NCI-H187 (cell line): ENCODE measurements at places on chromosomes 13 and 19.
A peak's percentile ranks its signal among the peaks of the same experiment; 100 is the strongest.

GRCh38 chr19:45440873-45441654 lies 17.3 kb upstream of the ERCC1 start:
- no peak for DNase-seq

GRCh38 chr19:56084835-56085536 lies 36.1 kb downstream of the ZNF787 start:
- no peak for DNase-seq

DNA sequence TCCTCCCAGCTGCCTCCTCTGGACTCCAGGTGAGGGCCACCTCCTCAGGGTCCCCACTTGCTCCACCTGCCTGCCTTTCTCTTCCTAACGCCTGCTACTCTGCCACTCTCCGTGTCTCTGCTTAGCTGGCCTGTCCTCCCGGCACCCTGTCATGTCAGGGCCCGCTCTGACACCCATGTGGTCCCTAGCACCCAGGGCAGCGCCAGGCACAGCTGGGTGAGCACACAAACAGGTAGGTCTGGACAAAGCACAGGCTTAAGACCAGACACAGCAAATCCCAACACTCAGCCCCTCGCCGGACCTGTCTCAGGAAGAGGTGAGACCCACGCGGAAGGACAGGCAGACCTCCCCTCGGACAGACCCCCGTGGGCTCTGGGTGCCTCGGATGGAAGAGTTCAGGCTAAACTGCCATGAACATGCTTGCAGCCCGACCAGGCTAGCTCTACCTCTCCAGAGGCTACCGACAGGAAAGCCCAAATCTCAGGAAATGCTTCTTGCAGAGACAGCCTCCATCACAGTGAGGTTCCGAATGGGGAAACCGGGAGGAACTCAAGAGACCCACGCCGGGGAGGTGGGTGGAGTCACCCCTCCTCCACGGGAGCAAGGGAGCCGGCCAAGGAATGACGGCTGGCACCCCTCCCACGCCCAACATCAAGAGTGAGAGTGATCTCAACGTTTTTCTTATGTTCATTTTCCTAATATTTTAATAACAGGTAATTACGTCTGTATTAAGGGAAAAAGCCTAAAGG lies 12.5 kb downstream of the ZNF787 start:
- no peak for DNase-seq

DNA sequence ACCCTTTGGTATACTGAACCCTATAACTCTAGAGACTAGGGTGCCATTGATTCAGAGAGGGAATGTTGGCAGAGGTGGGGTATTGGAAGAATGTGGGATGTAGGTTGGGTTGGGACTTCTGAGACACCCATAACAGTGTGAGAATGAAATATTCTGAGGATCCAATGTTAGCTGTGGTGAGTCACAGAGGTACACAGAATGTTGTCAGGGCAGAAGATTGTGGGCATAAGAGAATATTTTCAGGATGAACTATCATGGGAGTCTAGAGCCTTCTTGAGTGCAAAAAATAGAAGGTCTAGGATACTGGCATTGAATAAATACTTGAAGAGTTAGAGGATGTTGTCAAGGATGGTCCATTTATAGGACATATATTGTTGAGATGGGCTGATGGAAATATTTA lies 9.0 kb downstream of the KLK13 start:
- no peak for DNase-seq

- no peak for DNase-seq
Observed at GRCh38 chr13:112764864-112765561, 75.2 kb downstream of the ATP11A start.

GRCh38 chr19:15331419-15332310 lies 674 bp downstream of the BRD4 start:
- no peak for DNase-seq

DNA sequence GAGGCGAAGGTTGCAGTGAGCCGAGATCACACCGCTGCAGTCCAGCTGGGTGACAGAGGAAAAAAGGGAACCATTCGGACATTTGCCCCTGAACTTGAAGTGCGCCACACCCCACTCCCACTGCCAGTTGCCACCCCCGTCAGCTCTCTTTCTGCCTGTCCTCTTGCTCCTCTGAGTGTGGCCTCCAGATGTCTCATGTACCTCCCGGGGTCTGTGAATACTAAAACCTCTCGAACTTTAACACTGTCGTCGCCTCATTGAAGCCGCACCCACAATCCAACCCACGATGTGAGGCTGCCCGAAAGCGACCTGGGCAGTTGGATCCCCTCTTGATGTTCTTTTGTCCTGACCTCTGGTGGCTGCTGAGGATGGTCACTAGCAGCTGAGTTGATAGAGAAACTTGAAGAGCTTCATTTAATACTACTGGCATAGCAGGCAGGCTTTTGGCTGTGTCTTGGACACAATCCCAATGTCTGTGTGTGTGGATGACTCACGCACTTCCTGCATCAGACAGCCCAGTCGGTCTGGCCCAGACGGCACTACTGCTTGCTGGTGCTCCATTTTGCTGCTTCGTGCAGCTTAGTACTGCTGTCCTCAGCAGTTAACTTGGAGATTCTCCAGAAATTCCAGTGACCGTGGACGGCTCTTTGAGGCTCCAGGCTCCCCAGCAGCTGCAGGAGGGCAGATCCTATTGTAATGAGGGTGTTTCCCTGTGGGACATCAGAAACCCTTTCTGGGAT lies 4.2 kb downstream of the FPR3 start:
- no peak for DNase-seq

- no peak for DNase-seq
Observed at GRCh38 chr13:30142486-30143211, 164.7 kb downstream of the KATNAL1 start.

- DNase-seq = no peak
Observed at GRCh38 chr13:97141564-97142005, 80.5 kb upstream of the MBNL2 start.

DNA sequence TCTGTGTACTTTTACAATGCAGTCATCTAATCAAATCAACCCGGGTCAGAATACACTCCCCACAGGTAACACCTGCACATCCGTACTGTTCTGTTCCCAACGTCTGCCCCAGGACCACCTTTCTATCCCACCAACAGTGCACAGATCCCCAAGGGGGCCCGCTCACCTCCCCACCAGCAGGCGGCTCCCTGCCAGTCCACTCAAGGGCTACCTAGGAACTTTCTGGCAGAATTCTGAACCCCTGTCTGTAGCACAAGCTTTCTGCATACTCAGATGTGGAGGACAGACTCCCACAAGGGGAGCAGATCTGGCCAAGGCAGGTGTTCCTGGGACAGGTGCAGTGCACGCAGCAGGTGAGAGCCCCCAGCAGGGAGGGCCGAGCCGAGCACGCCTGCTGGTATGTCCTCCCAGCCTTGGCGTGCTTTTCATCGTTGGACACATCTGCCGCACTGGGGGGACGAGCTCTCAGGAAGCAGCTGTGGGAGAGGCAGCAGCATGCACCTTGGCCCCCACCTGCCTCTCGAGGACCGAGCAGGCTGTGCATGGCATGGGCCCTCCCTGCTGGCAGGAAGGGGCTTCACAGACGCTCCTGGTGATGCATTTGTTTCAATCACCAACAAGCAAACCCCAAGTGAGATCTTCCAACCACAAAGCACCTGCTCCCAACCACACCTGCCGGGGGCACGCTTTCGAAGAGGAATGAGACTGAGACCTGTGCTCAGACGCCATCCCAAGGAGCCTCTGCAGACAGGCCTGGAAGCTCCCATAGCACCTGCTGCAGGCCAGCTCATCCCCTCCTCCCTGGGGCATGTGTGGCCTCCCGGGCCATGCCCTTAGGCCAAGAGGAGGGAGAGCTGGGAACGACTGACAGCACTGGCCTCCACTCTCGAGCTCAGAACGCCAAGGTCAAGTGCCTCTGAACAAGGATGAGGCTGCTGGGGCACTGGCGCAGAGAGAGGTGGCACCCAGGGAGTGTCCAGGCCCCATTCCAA lies 35.9 kb downstream of the RAB20 start:
- DNase-seq = peak; percentile 100

DNA sequence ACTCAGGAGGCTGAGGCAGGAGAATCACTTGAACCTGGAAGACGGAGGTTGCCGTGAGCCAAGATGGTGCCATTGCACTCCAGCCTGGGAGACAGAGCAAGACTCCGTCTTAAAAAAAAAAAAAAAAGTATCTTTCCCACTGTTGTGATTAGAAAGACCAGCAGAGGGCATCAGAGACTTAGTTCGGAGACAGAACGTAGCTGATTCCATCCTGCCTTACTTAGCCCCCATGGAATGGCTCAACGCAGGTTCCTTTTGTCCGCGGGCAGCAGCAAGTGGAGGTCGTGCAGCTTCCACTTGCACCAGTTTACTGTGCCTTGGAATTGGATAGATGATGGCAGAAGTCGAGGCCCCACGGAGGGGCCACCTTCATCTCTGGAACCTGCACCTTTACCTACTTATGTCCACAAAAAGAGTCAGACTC lies 8.1 kb downstream of the TIMM29 start:
- DNase-seq = no peak

- DNase-seq = peak; percentile 42
Observed at GRCh38 chr13:98451676-98452470, 125.0 kb downstream of the STK24 start.

DNA sequence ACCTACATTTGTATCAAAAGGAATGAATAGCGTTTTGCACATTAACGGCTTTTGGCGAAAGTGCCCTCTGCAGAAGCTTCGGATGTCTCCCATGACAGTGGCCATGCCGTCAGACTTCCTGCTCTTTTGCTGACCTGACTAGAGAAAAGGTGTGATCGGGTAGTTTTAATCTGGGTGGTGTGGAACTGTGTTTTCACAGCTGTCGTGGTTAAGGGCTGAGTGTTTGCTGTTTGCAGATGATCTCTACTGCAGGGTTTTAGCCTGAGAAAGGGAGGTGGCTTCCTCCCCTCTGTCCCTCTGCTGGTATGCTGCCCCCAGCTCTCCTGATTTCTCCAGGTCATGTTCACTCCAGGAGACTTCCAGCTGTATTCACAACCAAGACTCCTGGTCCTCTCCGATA lies 22.4 kb downstream of the ZNF71 start:
- DNase-seq = no peak

DNA sequence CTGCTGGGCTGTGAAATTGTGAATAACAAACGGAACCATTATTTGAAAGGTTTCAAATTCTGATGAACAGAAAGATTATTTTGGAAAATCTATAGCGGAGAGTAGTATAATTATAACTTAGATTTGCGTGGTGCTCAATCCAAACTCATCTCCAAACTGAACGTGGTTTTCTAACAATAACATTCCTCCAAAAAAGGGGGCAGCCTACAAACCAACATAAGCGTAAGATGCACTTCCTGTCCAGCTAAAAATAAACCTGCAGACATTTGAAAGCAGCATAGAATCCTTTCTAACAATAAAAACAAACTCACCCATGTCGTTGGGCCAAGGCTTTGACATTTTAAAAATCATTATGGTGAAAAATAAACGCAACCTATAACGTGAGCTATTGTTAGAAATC lies 178.4 kb downstream of the COL4A1 start:
- DNase-seq = no peak

DNA sequence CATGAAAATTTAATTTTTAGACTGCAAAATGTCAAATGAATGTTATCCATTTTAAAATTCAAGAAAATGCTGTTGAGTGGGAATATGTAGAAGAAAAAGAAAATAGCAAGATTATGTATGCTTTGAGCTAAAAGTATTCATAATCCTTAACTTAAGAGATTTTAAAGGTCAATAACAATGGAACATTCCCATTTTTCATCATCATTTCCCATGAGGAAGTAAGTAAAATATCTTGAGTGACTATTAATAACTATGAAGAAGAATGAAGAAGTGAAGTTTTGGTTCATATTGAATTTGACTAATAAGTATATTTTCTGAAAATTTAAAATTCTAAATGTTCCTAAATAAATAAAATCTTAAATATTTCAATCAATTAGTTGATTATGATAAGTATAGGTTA lies 273.4 kb downstream of the DACH1 start:
- no peak for DNase-seq

GRCh38 chr19:51882518-51882917 lies 5.2 kb downstream of the ZNF577 start:
- no peak for DNase-seq

DNA sequence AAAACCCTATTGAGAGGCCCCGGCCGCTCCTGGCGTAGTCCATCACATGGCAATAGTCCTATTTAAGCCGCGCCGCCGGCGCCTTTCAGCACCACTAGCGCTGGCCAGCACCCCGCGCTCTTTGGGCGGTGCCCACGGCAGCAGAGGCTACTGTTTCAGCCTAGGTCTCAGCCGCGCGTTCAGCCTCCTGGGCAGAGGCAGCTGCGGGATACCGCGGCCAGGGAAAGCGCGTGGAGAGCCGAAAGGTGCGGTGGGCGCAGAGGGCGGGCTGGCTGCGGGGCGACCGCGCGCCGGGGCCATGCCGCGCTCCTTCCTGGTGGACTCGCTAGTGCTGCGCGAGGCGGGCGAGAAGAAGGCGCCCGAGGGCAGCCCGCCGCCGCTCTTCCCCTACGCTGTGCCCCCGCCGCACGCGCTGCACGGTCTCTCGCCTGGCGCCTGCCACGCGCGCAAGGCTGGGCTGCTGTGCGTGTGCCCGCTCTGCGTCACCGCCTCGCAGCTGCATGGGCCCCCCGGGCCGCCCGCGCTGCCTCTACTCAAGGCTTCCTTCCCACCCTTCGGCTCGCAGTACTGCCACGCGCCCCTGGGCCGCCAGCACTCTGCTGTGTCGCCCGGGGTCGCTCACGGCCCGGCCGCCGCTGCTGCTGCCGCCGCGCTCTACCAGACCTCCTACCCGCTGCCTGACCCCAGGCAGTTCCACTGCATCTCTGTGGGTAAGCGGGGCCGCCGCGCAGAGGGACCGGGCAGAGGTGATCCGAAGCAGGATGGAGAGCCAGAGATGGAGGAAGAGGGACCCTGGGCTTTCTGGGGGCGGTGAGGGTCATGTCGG lies at the start of gene GSX1:
GSX1 (plus strand) TSS at position 91 of the 826 bp plus-strand sequence; CDS start at position 299, 208 bp downstream.
- DNase-seq = no peak

GRCh38 chr19:45419396-45419795 lies 4.3 kb downstream of the ERCC1 start:
- DNase-seq = no peak

- DNase-seq = no peak
Observed at GRCh38 chr19:50007947-50008346, 17.2 kb downstream of the VRK3 start.

DNA sequence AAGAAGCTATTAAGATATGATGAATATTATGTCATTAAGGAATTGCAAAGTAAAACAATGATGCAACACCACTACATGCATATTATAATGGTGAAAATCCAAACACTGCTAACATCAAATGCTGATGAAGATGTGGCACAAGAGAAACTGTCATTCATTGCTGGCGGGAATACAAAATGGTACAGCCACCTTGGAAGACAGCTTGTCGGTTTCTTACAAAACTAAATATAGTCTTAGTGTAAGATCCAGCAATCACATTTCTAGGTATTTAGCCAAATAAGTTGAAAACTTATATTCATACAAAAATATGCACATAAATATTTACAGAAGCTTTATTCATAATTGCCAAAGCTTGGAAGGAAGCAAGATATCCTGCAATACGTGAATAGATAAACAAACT lies 114.9 kb upstream of the EDNRB start:
- DNase-seq = no peak

GRCh38 chr19:2243274-2244124 lies 5.6 kb upstream of the AMH start:
- DNase-seq = no peak
